ENCODE measurements at places on chromosomes 7 and 10.

GRCh38 chr7:130901209-130901783 lies 167.3 kb upstream of the KLF14 start:
- DNase-seq = peak; percentile 72

GRCh38 chr10:102776779-102777456 lies 33.2 kb downstream of the WBP1L start:
- no peak for DNase-seq

DNA sequence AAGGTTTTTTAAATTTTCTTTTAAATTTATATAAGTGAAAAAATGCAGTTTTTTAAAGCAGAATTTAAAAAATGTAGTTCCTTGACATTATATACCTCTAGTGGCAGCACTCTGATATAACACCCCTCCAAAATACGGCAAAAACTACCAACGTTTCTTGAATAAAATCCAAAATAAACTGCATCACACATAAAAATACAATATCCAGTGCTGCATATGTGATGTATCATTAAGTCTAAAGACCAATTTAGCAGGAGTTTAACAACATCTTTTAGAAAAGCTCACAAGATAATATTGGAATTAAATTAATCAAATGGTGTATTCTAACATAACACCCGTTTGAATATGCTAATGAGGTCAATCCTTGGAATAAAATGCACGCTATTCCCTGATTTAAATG lies 1.4 kb downstream of the TCERG1L start:
- no peak for DNase-seq

DNA sequence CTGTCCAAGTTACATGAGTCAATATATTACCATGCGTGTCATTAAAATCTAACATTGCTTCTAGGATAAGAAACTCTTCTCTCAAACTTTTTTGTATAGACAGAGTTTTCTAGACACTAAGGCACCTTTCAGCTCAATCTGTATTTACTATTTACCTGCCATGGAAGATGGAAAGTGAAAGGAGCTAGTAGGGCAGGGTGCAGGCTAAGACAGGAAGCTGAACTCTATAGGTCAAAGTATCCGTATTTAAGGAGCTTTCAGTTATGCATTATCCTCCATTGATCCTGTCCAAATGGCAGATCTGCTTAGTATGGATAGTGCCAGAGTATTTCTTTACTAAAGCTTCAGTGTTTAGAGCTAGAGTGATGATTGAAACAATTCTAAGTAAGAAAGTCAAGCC lies 612.8 kb downstream of the IPMK start:
- no peak for DNase-seq

DNA sequence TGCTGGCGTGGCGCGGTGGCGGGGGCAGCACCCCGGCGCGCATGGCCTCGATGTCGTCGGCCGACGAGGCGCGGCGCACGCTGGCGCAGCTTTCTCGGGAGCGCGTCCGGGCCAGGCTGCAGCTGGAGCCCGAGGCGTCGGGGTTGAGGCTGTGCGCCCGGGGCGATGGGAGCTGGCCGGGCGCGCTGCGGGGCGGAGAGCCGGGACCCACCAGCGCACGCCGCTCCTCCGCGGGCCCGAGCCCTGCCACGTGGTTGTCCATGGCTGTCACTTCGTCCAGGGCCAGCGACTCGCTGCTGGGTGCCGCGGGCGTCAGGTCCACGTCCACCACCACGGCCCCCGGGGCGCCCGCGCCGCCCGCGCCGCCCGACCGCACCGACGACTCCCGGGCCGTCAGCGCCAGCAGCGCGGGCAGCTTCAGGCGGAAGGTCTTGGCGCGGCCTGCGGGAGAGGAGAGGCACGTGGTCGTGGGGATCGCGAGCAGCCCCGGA lies 20.0 kb downstream of the KCNH2 start:
- no peak for DNase-seq

- no peak for DNase-seq
These were observed 7.9 kb downstream of the BRI3 start for GRCh38 chr7:98289333-98289875.

DNA sequence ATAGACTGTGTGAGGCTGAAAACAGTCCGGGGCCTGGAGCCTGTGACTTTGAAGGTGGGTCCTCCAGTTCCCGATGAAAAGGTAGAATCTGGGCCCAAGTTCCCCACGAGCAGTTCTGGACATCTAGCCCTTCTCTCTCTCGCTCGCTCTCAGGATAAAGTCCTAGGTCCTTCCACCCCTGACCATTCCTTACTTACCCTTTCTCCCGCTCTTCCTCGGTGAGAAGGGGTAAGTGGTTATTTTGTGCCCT lies 713 bp downstream of the IMMP2L start:
- DNase-seq = peak; percentile 67

GRCh38 chr10:44697116-44697515 lies 214.0 kb upstream of the TMEM72 start:
- no peak for DNase-seq

DNA sequence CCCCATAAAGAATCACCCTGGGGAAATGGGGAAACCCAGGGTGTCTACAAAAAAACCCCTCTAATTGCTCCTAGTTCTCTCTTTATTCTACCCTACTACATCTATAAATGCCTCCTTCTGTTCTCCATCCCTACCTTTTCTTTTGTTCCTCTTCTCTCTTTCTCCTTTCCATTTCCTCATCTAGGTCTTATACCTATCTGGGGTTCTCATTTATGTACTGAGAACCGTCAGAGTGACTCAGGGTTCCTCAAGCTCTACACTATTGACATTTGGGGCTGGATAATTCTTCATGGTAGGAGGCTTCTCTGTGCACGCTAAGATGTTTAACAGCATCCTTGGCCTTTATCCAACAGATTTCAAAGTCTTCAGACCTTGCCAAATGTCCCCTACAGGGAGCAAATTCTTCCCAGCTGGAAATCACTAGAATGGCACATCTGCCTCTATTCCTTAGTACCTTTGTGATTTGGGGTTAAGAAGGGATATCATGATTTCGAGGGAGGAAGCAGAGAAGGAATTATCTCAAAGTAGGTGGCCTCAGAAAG lies 137.4 kb upstream of the PTN start:
- DNase-seq = no peak

DNA sequence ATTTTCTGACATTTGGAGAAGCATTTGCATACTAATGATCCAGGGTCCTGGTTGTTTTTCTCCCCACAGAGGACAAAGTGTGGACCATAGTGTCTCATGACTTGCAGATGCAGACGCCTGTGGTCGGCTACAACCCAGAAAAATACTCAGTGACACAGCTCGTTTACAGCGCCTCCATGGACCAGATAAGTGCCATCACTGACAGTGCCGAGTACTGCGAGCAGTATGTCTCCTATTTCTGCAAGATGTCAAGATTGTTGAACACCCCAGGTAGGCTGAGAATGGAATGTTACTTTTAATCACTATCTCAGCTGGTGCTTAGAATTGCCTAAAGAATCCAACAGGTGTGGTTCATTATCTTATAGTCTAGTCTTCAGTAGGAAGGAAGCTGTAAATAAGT lies 951.5 kb upstream of the C7orf33 start:
- DNase-seq = no peak

DNA sequence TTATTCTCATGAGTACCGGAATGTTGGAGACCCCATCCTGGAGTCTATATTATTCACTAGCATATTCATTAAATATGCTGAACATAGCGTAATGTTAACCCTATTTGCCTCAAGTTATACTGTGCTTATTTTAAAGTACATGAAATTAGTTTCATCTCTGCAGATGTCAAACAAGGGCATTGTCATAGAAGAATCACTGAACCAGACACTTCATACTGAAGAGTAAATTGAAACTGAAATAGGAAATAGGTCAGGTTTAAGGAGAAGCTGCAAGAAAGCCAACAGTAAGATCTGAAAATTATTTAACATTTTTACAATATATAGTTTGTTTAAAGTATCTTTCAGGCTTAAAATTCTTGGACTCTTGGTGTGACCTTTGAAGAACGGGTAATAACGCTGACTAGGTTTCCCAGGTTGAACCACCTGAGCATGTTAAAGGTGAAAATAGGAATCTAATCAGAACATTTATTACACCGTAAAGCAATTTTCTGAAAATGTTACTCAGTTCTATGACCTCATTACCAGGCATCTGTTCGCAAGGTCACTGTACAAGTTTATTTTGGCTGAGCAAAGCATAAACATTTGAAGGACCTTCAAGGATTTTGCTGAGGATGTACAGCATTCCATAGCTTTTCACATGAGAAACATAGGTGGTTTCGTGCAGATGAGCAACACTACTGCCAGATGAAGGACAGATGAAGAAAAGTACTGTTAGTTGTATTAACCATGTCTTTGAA lies 82.7 kb downstream of the REEP3 start:
- DNase-seq = no peak

- DNase-seq = no peak
These were observed 713.5 kb downstream of the SORCS1 start for GRCh38 chr10:106450966-106451365.

- DNase-seq = no peak
These were observed 149.7 kb downstream of the FRMD4A start for GRCh38 chr10:14180911-14181566.

DNA sequence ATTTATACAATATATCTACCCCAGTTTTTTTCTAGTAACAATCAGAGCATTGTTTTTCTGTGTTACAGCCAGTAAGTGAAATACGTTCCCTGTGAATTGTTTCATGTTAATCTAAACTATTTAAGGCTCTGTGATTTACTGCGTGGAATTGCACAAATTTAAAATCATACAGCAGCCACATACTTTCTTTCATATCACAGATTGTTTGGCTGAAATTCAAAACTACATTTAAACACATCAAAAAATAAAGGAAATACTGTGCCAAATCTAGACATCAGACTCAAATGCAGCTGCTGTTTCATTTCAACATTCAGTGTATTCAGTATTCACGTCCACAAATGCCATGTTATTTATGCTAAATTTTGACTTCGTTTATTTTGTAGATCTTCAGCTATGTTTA lies 242.6 kb upstream of the HGF start:
- no peak for DNase-seq

DNA sequence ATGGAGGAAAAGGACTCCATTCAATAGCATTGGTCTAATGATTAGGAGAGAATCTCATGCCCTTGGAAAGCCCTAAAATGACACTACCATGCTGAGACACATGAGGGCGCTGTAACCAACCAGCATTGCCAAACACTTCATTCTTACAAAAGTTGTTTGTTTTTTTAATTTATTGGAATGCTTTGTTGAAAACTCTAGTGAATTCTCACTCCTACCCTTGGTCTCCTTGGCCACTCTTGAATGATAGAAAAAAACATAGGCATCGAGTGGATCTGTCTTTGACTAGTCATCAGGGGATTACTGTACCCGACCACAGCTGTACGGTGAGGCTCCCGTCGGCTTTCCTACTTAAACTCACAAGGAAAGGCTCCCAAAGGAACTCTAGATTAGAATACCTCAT lies 29.3 kb upstream of the ADD3 start:
- peak; percentile 81 for DNase-seq

- DNase-seq = no peak
These were observed 208.2 kb upstream of the PRKCQ start for GRCh38 chr10:6788231-6788630.

DNA sequence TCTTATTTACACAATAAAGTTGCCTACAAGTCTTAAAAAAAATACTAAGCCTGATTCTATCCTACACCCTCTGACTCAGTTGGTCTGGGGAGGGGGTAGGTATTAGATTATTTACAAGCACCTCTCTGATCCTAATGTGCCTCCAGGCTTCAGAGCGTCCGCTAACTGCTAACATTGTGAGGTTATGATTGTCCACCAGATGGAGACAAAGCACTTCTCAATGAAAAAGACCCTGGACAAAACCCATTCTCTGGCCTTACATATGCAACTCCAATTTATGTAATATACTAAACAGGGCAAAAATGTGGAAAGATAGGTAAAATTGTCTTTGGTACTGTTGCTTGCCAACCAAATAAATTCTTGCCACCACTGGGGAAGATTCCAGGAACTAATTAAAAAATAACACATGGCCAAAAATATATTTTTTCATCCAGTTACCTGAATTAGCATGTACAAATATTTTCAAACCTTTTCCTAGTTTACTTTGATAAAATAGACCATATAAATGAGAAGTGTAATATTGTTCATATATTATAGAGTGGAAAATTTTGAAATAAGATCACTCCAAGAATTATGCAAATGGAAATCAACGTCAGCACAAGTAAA lies 92.4 kb downstream of the KIF20B start:
- no peak for DNase-seq

DNA sequence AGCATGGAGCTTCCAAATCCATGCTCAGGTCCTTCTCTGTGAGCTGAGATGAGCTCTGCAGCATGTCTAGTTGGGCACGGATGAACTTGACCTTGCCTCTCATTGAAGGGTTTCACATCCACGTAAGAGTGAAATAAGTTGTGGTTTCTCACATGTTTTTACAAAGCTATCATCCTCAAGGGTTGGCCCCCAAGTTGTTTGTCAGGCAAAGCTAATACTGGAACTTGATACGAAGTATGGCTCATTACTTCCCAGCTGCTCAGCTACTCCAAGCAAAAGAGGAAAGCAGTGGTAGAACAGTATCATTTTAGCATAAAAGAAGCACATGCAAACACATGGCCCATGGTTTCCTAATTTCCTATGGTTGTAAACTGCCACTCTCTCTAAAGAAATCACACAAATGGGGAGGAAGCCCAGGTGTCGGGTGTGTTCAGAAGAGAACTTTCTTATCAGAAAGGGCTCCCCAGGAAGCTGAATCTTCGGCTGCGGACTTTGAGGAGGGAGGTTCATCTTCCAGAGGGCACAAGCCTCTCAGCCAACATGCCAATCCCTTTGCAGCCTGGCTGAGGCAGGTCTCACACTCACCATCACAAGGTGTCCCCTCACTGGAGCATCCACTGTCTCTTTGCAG lies 45.3 kb downstream of the PDLIM1 start:
- no peak for DNase-seq

DNA sequence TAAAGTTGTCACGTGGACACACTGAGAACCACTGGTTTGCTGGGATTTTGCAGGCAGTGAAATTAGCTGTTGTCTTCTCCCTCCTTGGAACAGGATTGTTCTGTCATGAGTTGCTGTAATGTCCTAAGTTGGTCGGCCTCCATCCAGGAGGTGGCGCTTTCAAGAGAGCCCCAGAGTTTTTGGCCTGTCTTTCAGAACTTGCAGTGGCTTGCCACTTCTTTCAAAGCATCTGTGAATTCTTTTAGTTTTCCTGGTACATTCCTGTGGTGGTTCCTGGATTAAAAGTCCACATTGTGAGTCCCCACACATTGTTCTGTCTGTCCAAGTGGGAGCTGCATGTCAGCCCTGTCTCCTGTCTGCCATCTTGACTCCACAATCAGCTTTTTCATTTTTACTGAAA lies 133.8 kb downstream of the PON1 start:
- no peak for DNase-seq

DNA sequence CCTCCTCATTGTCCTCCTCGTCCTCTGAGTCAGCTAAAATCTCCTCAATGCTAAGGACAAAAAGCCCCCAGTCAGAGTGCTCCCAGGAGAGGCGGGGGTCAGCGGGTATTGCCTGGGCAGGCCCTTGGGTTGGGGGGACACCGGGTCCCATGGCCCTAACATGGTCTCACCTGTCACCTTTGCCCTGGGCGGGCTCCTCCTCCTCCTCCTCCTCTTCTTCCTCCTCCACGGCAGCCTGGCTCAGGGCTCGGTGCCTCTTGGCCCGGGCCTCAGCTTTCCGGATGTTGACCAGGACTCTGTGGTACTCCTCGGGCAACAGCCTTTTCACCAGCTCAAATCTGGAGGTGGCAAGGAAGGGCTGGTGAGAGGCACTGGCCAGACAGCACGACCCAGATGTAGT lies 32.0 kb upstream of the FRAT2 start:
- no peak for DNase-seq

- DNase-seq = no peak
These were observed 4.8 kb downstream of the PTF1A start for GRCh38 chr10:23196915-23197314.
